Stimulated activated CD4-positive, alpha-beta T cell treated with anti-CD3 and anti-CD28 coated beads, TNF-alpha, amount 100 ng/mL, for 4 hours (primary cell): ENCODE measurements at places on chromosomes 2 and 18.

- DNase-seq: no peak
These were observed 150.6 kb upstream of the EPC2 start for GRCh38 chr2:148493822-148494563.

DNA sequence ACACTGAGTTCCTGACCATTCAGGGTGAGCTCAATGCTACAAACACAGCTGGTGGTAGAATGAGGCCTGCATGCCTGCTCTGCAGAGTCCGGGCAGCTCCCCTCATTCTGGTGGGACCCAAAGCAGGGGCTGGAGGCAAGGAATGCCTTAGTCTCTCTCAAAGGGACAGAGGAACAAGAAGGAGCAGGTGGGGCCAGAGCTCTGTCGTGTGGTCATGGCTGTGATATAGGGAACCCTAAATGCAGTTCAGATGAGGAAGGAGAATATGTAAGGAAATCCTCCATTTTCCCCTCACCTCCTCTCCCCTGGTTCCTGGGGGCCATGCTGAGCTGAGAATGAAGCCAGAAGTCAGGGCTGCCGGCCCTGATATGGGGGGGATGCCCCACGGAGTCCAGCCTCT, 334.3 kb downstream of the CYP26B1 start:
- no peak for DNase-seq

- DNase-seq: peak; percentile 24
These were observed at the start of gene PSMA8 for GRCh38 chr18:26133652-26134051. Gene PSMA8, plus strand, starts transcription at chr18:26133869. Its CDS starts 97 bp downstream, at chr18:26133966.

- DNase-seq: peak; percentile 81
These were observed 136.8 kb upstream of the ID2 start for GRCh38 chr2:8544786-8545694.

- DNase-seq: no peak
These were observed 23.7 kb upstream of the MYO5B start for GRCh38 chr18:50218432-50219197.

GRCh38 chr2:88197732-88198131, 27.6 kb downstream of the THNSL2 start:
- no peak for DNase-seq

- no peak for DNase-seq
These were observed 58.2 kb downstream of the QPCT start for GRCh38 chr2:37402636-37403035.

- no peak for DNase-seq
These were observed 54.0 kb upstream of the GPR45 start for GRCh38 chr2:105187531-105187930.

- DNase-seq: peak; percentile 15
These were observed 33.3 kb downstream of the DOK1 start for GRCh38 chr2:74587664-74588277.

DNA sequence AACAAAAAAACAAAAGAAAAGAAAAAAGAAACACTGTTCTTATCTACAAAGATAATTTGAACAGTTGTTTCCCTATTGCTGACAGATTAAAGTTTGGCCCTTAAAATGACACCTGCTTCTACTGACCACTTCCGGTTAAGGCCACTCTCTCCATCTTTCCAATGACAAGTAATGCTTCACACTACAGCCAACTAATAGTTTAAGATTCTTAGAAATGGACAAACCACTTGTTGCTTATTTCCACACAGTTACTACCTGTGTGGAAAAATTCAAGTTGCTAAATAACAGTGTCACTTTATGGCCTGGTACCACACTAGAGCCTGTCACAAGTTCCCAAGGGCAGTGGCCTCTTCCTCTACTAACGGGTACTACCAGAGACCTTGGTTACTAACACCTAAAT, 2.4 kb downstream of the TMEM185B start:
- DNase-seq: no peak

- DNase-seq: no peak
These were observed 1072.4 kb upstream of the ZEB2 start for GRCh38 chr2:145592361-145592760.

- no peak for DNase-seq
These were observed 1.1 kb downstream of the VAMP8 start for GRCh38 chr2:85578243-85579180.

GRCh38 chr2:229350883-229351282, 79.8 kb upstream of the PID1 start:
- DNase-seq: no peak

DNA sequence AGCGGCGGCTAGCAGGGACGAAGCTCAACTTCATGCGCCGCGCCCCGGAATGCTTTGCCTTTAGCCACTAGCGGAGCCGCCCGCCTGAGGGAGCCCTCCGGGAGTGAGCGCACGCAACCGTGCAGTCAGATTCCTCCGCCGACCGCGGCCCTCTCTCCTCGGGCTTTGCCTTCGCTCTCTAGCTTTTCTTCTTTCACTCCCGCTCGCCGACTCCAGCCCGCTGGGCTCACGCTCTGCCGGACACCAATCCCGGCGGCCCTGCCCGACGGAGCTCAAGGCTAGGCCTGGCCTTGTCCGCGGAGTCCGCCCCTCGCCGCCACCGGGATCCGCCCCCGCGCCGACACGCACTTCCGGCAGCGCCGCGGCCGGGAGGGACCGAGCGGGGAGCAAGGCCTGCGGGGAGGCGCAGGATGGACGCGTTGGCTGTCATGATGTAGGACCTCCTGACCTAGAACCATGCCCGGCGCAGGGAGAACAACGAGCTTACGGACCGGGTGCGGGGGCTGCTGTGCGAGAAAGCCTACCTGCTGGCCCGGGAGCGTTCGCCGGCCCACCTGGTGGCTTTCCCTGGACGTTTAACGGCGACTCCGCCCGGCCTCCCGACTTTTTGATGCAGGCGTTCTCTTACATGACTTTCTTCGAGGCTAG, 40.8 kb upstream of the AKAIN1 start:
- peak; percentile 70 for DNase-seq

DNA sequence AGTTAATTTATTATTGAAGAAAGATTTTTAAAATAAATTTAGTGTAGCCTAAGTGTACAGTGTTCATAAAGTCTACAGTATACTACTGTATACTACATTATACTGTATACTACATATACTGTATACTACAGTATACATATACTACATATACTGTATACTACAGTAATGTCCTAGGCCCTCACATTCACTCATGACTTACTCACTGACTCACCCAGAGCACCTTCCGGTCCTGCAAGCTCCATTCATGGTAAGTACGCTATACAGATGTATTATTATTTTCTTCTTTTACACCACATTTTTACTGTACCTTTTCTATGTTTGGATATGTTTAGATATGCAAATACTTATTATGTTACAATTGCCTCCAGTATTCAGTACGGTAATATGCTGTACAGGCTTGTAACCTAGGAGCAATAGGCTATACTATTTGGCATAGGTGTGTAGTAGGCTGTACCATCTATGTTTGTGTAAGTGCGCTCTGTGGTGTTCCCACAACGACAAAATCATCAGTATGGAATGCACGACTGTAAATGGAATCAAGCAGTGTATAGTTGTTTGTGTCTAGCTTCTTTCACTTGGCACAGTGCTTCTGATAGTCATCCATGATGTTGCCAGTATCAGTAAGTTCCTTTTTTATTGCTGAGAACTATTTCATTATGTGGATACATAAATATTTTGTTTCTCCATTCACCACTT, 245.7 kb downstream of the MTX2 start:
- DNase-seq: no peak

DNA sequence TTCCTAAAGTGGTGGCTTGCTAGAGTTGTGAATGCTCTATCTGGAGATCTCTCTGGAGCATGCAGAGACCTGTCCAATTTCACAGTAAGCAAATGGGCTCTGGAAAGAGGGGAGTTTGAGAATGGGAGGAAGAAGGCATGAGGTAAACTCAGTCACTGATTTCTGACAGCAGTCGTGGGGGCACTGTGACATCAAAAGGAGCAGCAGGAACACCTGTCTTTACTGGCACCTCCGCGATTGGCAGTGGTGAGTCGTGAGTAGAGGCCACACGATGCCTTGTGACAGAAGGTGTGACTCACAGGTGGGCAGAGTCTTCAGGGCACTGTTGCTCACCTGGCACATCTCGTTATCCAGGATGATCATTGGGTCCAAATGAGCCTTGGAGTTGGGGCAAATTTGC, 38.8 kb upstream of the CAVIN2 start:
- no peak for DNase-seq

DNA sequence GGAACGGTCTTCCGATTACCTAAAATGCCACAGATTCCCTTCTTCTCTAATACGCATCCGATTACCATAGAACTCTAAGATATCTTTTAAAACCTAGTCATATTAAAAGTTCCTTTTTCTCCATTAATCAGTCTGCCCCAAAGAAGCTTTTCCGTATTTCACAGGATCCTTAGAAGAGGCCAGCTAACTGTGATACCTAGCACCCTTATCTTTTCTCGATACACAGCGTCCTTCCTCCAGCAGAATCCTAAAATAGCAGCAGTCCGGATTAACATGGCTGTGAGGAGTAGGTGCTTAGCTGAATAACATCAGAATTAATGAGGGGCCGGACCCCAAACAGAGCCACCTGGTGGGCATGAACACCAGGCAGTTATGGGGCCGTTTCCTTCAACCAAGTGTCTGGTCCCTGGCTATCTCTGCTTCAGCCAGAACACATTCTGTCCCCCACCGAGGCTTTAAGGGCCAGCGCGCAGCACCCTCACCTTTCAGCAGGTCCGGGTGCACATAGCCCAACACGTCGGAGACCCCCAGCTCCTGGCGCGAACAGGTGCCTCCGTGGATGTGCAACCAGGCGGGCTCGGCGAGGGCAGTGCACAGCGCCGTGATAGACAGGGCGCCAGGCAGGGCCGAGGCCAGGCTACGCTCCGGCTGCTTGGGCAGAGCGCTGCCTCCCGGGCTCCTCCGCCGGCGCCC, 995 bp downstream of the TMEM127 start:
- peak; percentile 1 for DNase-seq

DNA sequence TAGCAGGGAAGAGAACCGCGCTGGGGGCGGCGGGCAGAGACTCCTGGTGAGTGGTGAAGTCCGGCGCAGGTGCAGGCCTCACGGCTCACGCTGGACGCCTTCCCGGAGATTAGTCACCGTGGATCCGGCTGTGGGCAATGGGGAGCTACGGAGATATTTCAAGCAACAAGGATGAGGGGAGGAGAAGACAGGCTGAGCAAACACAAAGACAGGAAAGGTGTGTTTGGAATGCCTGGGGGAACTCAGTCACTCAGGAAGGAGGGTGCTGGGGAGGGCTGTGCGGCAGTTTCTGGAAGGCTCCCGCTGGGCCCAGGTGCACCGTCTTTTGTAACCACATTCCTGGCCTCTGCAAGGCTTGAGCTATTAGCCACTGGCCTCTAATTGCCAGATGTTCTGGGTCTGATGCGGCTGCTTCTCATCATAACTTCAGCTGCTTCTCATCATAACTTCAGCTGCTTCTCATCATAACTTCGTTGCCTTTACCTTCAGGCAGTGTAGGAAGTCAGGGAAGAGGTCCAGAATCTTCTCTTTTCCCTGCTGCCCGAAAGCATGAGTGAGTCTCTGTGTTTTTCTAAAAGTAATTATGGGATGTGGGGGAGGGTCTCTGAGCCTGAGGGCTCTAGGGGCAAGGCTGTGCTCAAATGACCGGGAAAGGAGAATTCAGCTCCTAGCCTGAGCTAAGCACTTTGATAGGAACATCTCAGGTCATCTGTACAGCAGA, 118.9 kb downstream of the PXDN start:
- DNase-seq: no peak

GRCh38 chr2:27033253-27033852, 588 bp downstream of the TMEM214 start:
- DNase-seq: no peak

- no peak for DNase-seq
These were observed 233.7 kb downstream of the HDAC4 start for GRCh38 chr2:239167011-239167673.

DNA sequence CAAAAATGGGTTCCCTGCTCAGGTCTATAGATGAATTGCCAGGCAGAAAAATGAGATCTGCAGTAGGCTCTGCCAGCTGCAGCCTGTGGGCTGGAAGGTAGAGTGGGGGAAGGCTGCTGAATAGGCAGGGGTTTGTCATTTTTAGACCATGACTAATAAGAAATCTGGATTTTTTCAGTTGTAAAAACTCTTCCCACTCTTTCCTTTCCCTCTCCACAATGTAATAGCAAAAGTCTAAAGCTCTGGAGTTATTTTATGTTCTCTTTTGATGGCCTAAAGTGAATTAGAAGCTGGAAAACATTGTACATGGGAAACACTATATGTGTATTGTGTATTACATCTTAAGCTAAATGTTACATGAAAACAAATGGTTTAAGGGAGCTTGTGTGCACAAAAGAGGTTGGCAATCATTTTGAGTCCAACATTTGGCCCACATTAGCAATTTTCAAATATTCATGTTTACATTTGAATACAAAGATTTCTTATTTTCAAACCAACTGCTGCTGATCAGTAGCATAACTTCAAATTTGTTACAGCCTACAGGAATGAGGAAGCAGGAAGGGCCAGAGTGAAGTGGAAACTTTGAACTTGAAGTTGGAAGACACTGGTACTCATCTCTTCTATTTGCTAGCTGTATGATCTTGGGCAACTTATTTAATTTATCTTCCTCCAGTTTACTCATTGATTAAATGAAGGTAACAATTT, 407.1 kb downstream of the SLC4A3 start:
- DNase-seq: no peak

- no peak for DNase-seq
These were observed 267.6 kb downstream of the RBM43 start for GRCh38 chr2:150994076-150994475.

GRCh38 chr2:101052147-101052546, 50.1 kb downstream of the RPL31 start:
- no peak for DNase-seq

DNA sequence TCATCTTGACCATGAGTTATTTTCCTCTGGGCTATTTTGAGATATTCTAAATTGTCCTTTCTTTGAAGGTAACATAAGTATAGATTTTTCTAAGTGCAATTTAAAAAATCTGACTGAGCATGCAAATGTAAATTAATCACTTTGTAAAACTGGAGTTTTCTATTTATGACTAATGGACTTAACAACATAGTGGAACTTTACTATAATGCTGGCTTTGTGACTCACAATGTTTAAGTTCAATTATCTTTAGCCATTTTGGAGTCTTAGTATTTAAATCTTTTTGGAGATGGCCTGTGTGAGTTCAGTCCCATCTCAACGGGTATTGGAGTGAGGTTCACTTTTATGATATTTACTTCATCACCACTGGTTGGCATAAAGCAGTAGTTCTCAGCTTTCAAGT, 35.2 kb upstream of the NOSTRIN start:
- no peak for DNase-seq

DNA sequence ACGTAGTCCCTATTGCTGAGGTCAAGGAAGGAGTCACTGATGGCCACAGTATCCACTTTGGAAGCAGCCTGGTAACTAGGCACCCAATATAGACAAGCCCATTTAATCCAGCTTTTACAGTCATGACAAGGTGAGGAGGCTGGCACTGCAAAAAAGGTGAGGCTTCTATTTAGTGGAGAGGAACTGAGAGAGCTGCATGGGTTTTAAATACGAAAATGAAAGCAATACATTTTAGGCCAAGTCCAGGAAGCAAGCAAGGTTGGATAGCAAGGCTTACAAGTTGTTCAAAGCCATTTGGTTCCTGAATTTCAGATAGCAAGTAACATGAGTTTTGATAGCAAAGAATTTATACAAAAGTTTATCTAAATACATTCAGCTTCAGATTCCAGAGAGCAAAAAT, 80.4 kb downstream of the SGPP2 start:
- DNase-seq: no peak
